ENCODE measurements at places on chromosomes 11 and 22. TPM values are rescaled to one million over a fixed set of nuclear protein-coding genes. Genes with fewer than 3 reads are reported as not detected.

GRCh38 chr22:37273846-37274225 is 8.5 kb upstream of the CYTH4 start:
- DNase-seq: no peak

GRCh38 chr11:12693479-12694182 is 19.4 kb downstream of the TEAD1 start:
- peak; percentile 100 for DNase-seq

DNA sequence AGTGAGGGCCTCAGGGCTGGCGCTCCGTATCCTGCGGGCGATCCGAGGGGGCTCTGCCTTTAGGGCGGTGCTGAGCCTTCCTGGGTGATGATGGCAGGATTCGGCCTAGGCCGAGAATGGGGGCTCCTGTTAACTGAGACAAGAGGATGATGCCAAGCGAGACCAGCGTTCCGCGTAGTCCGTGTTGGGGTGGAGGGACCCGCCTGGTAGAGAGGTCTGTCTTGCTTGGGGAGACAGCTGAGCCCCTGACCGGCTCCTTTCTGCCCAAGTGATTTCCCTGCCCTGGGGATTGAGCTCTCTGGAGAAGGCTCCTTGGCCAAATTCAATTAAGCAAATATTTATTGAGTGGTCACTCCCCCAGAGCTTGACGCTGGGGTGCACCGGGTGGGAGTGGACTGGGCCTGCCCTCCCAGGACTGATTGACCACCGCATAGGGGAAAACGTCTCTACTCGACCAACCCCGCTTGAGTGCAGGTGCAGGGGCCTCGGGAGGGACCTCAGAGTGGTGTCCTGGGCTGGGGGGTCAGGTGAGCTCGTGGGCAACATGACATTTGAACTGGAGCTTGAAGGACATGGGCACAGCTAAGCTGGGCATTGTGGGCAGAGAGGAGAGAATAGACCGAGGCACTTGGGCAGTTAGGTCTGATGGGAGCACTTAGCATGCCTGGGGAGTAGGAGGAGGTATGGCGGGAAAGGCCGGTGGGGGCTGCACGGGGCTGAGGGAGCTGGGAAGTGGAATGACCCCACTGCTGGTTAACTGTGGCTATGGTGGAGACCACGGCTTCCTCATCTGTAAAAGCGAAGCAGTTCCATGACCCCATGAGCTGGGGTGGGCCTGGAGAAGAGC is 1.1 kb downstream of the GNAZ start:
- no peak for DNase-seq

DNA sequence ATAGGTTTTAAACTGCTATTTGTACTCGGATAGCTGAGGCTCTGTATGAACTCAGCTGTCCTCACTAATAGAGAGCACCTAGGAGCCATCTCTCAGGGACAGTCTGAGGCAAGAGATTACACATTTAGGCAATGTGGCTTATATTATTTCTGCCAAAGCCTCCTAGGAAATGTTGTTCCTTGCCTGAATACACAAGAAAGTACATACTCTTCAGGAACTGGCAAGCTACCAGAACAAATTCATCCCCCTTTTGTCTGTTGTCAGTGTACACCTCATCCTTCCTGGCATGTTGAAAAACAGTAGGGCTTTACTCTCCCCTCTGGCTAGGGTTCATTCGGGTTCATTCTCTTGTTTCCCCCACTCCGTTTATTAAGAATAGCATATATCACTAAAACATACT is 615.9 kb upstream of the FAT3 start:
- no peak for DNase-seq

GRCh38 chr11:21615955-21616371 is 576.9 kb upstream of the ANO5 start:
- DNase-seq: no peak

Gene MMP3
- 46.7 TPM for total RNA-seq

Gene SLC22A8
- total RNA-seq: not detected

Gene TLCD5
- 6.3 TPM for total RNA-seq

GRCh38 chr22:33247758-33248157 is 189.6 kb upstream of the SYN3 start:
- DNase-seq: no peak

Gene CHRM4
- 0.48 TPM for total RNA-seq

Gene PIWIL4
- not detected for total RNA-seq

Gene NRXN2
- 0.35 TPM for total RNA-seq

DNA sequence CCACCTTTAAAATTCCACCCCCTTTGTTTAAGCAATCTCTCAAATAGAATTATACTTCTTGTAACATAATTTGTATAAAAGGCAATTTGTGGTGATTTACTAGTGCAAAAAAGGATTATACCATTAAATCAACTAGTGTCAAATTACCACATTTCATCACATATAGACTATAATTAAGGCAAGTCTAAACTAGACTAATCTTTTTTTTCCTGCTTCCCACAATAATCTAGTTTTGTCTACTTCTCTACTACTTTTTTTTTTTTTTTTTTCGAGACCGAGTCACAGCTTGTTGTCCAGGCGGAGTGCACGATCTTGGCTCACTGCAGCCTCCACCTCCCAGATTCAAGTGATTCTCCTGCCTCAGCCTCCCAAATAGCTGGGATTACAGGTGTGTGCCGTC is 36.1 kb upstream of the FZD4 start:
- DNase-seq: no peak

DNA sequence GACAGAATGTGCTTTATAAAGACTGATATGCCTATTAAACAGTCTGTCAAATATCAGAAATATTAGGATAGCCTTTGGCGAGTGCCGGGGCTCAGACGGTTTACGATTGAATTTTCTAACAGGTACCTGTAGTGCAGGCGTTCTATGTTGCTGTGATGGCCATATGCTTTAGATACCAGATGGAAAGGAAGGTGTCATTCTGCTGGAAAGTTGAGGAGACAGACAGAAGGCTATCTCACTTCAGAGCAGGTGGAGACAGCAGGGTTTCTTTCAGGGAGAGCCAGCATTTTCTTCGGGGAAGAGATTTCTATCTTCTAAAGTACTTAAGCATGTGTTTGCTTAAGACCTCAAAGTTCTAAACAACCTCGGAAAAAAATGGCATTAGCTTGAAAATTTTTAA is 415.4 kb downstream of the NTM start:
- no peak for DNase-seq

DNA sequence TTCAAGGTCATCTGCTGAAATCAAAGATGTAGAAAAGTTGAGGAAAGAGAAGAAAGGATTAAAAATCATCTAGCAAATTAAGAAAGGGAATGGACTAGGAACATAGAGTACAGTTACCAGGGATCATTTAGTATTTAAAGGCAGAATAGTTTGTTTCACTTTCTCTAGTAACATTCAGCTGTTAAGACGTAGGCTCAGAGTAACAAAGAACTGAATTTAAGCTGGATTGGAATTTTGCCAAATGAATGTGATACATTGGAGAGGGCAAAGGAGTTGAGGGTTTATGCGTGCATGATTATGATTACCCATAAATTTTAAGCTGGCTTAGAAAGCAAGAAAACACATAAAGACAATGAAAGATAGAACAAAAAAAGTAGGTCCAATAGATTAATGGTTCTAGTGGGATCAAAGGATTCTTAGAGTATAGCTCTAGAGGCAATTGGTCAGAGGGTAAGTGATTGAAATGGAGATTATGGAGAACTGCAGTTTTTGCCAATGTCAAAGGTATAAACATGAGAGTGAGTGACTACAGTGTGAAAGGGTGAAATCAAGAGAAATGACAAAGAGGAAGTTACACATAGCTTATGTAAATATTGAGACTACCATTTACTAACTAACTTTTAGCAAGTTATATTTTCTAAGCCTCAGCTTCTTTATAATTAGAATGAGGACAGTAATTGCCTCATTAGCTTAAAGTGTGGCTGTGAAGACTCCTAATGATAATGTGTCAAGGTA is 190.0 kb downstream of the GRIA4 start:
- DNase-seq: no peak

Gene SAA4
- total RNA-seq: not detected

Gene BTBD18
- not detected for total RNA-seq

Measured in H4 (cell line).